HFFc6 (cell line): ENCODE measurements at places on chromosomes 5 and 9. TPM values are rescaled to one million over a fixed set of nuclear protein-coding genes. Genes with fewer than 3 reads are reported as not detected.

Gene QRFP
- total RNA-seq, result not detected in 3 replicates

Gene IL31RA
- total RNA-seq, result 0.16 to 0.20 TPM in 2 of 3 replicates, not detected in the other

Gene GLDC
- total RNA-seq, result 0.14 to 0.33 TPM (median 0.20 TPM) in 3 replicates

DNA sequence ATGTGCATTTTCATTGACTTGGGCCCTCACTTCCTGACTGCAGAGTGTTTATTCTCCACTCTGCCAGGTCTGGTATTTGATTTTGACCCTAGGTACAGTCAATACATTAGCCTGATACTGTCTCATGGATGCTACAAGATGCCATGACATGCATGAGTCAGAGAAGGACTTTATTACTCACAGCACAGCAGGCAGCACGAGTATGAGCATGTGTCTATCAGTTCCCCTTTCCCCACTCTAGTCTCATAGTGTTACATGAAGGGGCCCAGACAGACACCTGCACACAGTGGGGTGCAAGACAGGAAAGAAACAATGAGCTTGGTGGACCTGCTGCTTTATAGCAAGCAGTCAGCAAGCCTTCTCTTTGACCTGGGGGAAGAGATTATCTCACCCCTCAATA, 19.6 kb downstream of the ITGA2 start:
- peak; percentile 69 for DNase-seq

- DNase-seq, result no peak
These were observed 546.3 kb downstream of the EBF1 start for GRCh38 chr5:158553195-158553961.
